Lung (tissue), 17 donors: ENCODE measurements at places on chromosomes 16 and 17. TPM values are rescaled to one million over a fixed set of nuclear protein-coding genes. Genes with fewer than 3 reads are reported as not detected.
A peak's percentile ranks its signal among the peaks of the same experiment; 100 is the strongest.

ACADVL gene
- 679 TPM for total RNA-seq

HSPB9 gene
- not detected for total RNA-seq

PRAC2 gene
- not detected for total RNA-seq

DNA sequence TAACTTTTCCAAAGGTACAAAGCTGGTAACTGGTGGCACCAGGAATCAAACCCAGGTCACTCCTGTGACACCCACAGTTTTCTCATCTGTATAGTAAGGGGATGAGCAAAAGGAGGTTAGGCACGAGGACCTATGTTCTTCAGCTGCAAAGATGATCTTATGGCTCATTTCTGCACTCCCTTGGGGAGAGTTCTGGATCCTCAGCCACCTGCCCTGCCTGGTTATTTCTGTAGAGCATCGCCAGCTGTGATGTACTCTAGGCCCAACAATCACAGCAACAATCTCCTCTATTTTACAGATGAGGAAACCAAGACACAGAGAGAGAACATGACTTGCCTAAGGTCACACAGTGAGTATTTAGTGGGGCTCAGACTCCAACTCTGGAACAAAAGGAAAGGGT is 5.4 kb upstream of the CPNE2 start:
- H3K27ac ChIP-seq: no peak overlapping the region
- H3K4me3 ChIP-seq: no peak overlapping the region
- DNase-seq: no peak
- H3K27me3 ChIP-seq: no peaks in the 10 kb centered on the region
- peaks cover 8% of the 10 kb centered on the region for H3K4me1 ChIP-seq

- peaks cover 20% of the 10 kb centered on the region for H3K36me3 ChIP-seq
- no peaks in the 10 kb centered on the region for H3K27me3 ChIP-seq
- no peak overlapping the region for H3K27ac ChIP-seq
- DNase-seq: no peak
Observed at GRCh38 chr16:57651344-57652333, 16.5 kb upstream of the ADGRG3 start.

GRCh38 chr16:68227850-68228553 is 7.9 kb downstream of the ESRP2 start:
- no peak overlapping the region for H3K27ac ChIP-seq
- H3K27me3 ChIP-seq: no peaks in the 10 kb centered on the region
- no peaks in the 10 kb centered on the region for H3K4me1 ChIP-seq
- DNase-seq: no peak
- H3K4me3 ChIP-seq: no peak overlapping the region

- H3K27me3 ChIP-seq: no peaks in the 10 kb centered on the region
- DNase-seq: no peak
- H3K27ac ChIP-seq: no peak overlapping the region
- no peaks in the 10 kb centered on the region for H3K4me1 ChIP-seq
Observed at GRCh38 chr17:41416479-41416878, 7.9 kb downstream of the KRT37 start.

DNA sequence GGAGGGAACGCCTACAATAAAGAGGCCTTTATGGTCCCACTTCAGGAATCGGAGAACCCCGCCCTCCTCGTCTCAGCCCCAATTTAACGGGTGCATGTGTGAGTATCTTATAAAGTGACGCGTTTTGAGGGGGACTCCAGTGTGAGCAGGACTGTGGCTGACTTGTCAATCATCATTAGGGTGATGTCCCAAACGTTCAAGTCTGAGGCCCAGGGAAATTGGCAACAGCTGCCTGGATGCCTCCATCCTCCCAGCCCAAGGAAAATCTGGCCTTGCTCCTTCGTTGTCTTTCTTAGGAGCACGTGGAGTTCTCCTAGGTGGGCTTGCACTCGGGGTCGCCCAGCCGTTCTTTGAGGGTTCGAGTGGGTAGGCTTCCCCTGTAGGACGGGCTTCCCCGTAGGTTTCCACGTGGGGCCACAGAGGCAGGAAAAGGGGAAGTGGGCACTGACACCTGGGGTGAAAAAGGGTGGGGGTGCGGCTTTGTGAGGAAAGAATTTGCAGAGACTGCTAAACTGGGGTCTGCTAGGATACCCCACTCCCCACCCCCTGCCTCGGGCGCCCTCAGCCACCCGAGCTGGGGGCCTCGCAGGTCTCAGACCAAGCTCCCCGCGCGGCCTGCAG is 561 bp upstream of the HERPUD1 start:
- H3K36me3 ChIP-seq: peaks cover 5% of the 10 kb centered on the region
- no peaks in the 10 kb centered on the region for H3K27me3 ChIP-seq
- H3K4me1 ChIP-seq: no peaks in the 10 kb centered on the region
- H3K4me3 ChIP-seq: no peak overlapping the region
- H3K27ac ChIP-seq: peak overlapping the region; percentile 95
- peak; percentile 44 for DNase-seq

DNA sequence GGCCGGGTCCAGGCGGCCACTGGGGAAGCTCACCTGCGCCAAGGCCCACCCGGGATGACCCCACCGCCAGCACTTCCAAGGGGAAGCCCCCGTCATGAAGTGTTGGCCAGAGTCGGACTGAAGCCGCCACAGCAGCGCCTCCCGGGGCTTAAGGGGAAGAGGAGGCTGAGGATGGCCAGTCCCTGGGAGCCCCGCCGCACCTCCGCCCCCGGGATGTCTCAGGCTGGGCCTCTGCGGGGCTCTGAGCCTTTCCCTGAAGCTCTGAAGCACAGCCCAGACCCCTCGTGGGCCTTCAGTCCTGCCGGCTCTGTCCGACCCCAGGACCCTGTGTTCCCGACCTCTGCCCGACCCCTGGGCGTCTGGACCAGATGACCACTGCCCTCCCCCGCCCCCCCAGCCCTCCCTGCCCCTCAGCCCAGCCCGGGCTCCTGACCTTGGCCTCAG is 42.8 kb upstream of the ACSF3 start:
- no peak for DNase-seq
- H3K27me3 ChIP-seq: peaks cover 23% of the 10 kb centered on the region
- H3K36me3 ChIP-seq: no peaks in the 10 kb centered on the region
- H3K4me3 ChIP-seq: no peak overlapping the region

DNA sequence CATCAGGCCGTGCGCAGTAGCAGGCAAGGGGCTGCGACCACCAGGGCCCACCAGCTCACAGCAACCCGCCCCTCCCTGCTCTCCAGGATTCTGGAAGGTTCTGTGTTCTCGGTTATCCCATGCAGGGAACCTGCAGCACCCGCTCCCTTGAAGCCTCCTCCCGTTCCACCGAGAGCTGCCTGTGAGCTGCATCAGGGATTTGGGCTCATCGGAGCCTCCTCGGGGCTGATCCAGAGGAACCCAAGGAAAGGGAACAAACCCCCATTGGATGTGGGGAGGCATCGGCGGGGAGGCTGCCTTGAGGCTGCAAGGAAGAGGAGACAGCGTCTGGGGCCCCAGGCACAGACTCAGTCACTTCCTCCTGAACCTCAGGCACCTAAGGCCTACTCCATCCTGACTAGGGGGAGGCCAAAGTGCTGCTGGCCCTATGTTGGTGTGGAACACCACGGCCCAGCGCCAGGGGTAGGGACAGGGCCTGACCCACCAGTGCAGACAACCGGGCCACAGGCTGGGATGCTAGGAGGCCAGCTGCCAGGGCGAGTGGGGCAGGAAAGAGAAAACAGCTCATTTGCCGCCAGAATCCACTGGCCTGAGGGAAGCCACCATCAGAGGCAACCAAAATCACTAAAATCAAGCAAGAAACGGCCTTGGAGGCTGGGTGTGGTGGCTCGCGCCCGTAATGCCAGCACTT is 14.4 kb upstream of the LGALS3BP start:
- H3K36me3 ChIP-seq: peaks cover 49% of the 10 kb centered on the region
- H3K4me1 ChIP-seq: no peaks in the 10 kb centered on the region
- no peak overlapping the region for H3K4me3 ChIP-seq
- no peak for DNase-seq
- no peaks in the 10 kb centered on the region for H3K27me3 ChIP-seq
- no peak overlapping the region for H3K27ac ChIP-seq

GRCh38 chr16:70430667-70431536 is 8.0 kb downstream of the ST3GAL2 start:
- peak overlapping the region; percentile 88 for H3K27ac ChIP-seq
- peak; percentile 37 for DNase-seq
- H3K4me1 ChIP-seq: peaks cover 51% of the 10 kb centered on the region
- no peaks in the 10 kb centered on the region for H3K27me3 ChIP-seq
- no peaks in the 10 kb centered on the region for H3K36me3 ChIP-seq
- H3K4me3 ChIP-seq: no peak overlapping the region

DNA sequence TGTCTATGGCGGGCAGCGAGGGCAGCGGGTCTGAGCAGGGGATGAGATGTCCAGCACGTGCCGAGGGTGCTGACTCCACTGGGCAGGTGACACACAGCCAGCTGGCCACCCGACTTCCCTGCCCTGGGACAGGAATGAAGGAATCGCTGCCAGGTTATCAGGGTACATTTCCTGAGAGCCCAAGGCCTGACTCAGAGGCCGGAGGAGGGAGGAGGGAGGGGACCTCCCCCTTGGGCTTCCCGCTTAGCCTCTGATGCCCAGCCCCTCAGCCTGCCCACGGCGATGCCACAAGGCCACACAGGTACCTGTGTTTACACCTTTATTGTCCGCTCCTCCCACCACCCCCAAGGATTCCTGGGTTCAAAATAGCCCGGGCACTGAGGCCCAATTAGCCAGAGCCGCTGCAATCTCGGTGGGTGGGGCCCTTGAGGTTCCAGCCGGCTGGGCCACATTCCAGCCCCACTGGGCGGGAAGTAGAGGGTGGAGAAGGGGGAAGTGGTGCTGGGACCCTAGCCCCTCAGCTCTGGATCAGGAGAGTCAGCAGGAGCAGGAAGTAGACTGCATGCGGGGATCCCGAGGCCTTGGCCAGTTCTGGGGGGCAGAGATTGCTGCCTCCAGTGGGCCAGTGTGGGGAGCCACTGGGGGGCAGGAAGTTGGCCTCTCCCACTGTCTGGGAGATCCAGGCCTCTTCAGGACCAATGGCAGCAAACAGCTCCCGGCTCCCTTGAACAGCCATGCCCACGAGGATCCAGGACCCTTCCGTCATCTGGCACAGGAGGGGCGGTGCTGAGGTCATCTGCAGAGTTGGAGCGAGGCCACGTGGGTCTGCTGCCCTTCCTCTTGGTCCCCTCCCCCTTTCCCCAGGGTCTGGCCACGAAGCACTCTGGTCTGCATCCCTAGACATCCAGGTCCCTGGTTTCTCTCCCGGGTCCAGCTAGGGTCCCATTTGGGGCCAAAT is 3.4 kb upstream of the PRSS8 start:
- peaks cover 45% of the 10 kb centered on the region for H3K4me1 ChIP-seq
- H3K27ac ChIP-seq: peak overlapping the region; percentile 88
- no peak overlapping the region for H3K4me3 ChIP-seq
- no peaks in the 10 kb centered on the region for H3K36me3 ChIP-seq
- peak; percentile 71 for DNase-seq
- H3K27me3 ChIP-seq: no peaks in the 10 kb centered on the region

DNA sequence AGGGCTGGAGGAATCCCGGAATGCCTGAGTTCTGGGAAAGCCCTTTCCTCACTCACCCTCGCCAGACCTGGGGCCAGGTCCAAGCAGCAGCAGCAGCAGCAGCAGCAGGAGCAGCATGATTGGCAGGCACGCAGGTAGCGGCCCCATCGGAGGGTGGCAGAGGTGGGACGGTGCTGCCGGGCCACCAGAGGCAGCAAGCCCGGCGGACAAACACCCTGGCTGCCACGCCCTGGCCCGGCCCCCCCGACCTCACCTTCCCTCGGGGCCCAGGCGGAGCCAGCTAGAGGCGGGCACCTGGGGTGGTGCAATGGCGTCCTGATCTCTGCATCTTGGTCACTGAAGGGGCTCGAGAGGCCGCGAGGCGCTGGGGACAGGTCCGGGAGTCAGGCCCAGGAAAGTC is 122.4 kb downstream of the LAT start:
- H3K27me3 ChIP-seq: no peaks in the 10 kb centered on the region
- H3K4me3 ChIP-seq: no peak overlapping the region
- no peak for DNase-seq
- no peaks in the 10 kb centered on the region for H3K36me3 ChIP-seq
- H3K27ac ChIP-seq: no peak overlapping the region

DNA sequence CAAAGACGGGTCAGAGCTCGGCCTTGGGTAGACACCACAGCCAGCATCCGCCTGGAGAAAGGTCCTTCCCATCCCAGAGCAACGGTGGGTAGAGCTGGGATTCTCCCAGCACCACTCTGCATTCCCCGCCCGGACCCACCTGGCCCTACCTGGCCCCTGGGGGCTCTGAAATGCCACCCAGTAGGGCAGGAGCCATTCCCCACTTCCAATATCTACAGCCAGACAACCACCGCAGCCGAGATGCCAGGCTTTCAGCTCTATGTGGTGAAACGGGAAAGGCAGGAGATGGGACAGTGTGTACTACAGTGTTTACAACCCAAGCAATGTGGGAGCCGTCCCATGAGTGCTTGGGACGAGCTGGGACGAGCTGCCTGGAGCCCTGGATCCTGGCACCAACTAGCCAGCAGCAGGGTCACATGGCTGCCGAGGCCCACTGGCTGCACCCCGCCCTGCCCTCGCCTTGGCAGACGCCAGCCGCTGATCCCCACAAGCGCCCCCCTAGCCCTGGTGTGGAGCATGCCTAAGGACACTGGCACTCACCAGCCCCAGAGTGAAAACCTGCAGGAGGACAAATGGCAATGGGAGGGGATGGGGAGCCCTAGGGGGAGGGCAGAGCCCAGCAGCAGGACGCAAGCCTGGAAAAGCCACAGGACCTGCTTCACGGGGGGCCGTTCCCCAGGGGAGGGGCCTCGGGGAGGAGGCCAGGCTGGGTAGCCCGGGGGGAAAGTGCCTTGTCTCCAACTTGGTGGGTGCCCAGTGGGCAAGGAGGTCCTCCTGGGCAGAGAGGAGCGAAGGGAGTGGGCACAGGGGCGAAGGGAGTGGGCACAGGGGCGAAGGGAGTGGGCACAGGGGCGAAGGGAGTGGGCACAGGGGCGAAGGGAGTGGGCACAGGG is 13.5 kb downstream of the TMC6 start:
- peaks cover 5% of the 10 kb centered on the region for H3K4me1 ChIP-seq
- H3K4me3 ChIP-seq: no peak overlapping the region
- H3K27me3 ChIP-seq: no peaks in the 10 kb centered on the region
- H3K27ac ChIP-seq: peak overlapping the region; percentile 7

GRCh38 chr17:42288803-42289610 is 709 bp downstream of the STAT5A start:
- H3K36me3 ChIP-seq: peaks cover 3% of the 10 kb centered on the region
- peaks cover 3% of the 10 kb centered on the region for H3K27me3 ChIP-seq
- H3K4me1 ChIP-seq: peaks cover 15% of the 10 kb centered on the region
- no peak for DNase-seq
- H3K4me3 ChIP-seq: peak overlapping the region; percentile 51

DNA sequence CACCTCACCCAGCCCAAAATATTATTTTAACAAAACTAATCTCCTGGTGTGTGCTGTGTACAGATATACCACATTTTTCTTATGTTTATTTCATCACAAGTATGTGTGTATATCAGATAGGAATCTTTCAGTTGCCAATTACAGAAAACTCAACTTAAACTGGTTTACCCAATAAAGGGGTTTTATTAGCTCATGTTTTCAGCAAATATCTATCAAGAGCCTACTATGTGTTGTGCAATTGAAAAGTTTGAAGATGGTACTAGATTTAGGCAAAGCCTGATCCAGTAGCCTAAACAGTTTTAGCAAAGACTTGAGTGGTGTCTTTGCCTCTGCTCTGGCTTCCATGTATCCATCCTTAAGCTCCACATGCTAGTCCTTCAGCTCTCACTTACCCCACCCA is 45.1 kb upstream of the LYRM9 start:
- no peak for DNase-seq
- H3K36me3 ChIP-seq: no peaks in the 10 kb centered on the region
- H3K27me3 ChIP-seq: no peaks in the 10 kb centered on the region
- no peaks in the 10 kb centered on the region for H3K4me1 ChIP-seq
- H3K27ac ChIP-seq: no peak overlapping the region
- no peak overlapping the region for H3K4me3 ChIP-seq
